ENCODE measurements at places on chromosomes 4 and X.
A peak's percentile ranks its signal among the peaks of the same experiment; 100 is the strongest.

DNA sequence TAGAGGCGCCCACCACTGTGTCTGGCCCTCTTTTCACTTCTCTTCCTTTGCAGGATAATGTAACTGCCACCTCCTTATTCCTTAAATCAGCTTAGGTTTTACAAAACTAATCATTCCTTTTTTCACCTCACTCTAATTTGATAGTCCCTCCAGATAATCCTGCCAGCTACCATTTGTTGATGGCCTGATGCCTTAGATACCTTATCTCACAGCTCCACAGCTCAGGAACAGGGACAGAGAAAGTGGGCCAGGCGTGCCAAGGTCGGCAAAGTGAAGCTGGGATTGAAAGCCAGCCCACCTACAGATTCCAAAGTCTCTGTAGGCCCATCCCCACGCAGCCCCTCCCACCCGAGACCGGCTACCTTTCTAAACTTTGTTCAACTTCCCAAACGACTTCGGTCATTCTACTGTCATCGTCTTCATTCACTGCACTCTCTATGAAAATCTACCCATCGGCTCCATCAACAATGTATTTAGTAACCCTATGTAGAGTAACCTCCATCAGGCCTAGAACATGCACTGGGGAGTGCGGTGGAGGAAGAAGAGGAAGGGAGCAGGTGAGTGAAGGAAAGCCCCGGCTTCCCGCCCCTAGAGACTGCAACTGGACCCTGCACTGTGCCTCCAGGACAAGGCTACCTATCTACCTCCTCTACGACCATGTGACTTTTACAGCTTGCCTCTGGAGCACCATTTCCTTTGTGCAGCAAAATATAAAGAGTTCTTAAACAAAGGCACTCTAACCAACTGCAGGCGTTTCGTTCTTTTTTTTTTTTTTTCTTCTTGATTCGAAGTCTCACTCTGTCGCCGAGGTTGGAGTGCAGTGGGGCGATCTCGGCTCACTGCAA lies 1.5 kb downstream of the CASP6 start:
- no peaks in the 10 kb centered on the region for H3K27me3 ChIP-seq
- peak; percentile 5 for DNase-seq
- H3K4me3 ChIP-seq = peak overlapping the region; percentile 94
- peak overlapping the region; percentile 65 for H3K27ac ChIP-seq

- DNase-seq = no peak
- H3K27me3 ChIP-seq = peaks cover 4% of the 10 kb centered on the region
- no peaks in the 10 kb centered on the region for H3K36me3 ChIP-seq
- no peak overlapping the region for H3K4me3 ChIP-seq
- H3K4me1 ChIP-seq = no peaks in the 10 kb centered on the region
- H3K27ac ChIP-seq = no peak overlapping the region
These were observed 47.0 kb upstream of the ANXA10 start for GRCh38 chr4:168045354-168045753.

- no peaks in the 10 kb centered on the region for H3K36me3 ChIP-seq
- no peak overlapping the region for H3K4me3 ChIP-seq
- no peak for DNase-seq
- peaks cover 7% of the 10 kb centered on the region for H3K27me3 ChIP-seq
- no peak overlapping the region for H3K27ac ChIP-seq
These were observed 2.1 kb upstream of the IL2 start for GRCh38 chr4:122458625-122459024.

- peaks cover 27% of the 10 kb centered on the region for H3K4me1 ChIP-seq
- DNase-seq = peak; percentile 63
- H3K27ac ChIP-seq = no peak overlapping the region
- H3K36me3 ChIP-seq = no peaks in the 10 kb centered on the region
These were observed 18.9 kb downstream of the CNGA2 start for GRCh38 chrX:151753313-151754046.

DNA sequence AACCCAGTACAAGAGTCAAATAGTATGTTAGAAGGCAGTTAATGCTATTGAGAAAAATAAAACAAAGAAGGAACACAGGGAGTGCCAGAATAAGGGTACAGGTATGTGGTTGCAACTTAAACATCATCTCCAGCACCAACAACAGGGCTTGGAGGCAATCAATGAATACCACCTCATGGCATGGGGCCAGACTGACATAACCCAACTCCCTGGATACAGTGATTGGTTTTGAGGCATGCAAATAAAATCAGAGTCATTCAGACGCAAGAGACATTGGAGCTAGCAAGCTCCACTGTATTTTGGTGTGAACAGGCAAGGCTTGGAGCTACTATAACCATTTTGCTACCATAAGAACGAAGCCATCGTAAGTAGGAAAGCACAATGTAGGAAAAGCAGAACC lies 56.7 kb downstream of the PPP3CA start:
- H3K4me1 ChIP-seq = peaks cover 42% of the 10 kb centered on the region
- H3K27ac ChIP-seq = no peak overlapping the region
- H3K4me3 ChIP-seq = no peak overlapping the region

DNA sequence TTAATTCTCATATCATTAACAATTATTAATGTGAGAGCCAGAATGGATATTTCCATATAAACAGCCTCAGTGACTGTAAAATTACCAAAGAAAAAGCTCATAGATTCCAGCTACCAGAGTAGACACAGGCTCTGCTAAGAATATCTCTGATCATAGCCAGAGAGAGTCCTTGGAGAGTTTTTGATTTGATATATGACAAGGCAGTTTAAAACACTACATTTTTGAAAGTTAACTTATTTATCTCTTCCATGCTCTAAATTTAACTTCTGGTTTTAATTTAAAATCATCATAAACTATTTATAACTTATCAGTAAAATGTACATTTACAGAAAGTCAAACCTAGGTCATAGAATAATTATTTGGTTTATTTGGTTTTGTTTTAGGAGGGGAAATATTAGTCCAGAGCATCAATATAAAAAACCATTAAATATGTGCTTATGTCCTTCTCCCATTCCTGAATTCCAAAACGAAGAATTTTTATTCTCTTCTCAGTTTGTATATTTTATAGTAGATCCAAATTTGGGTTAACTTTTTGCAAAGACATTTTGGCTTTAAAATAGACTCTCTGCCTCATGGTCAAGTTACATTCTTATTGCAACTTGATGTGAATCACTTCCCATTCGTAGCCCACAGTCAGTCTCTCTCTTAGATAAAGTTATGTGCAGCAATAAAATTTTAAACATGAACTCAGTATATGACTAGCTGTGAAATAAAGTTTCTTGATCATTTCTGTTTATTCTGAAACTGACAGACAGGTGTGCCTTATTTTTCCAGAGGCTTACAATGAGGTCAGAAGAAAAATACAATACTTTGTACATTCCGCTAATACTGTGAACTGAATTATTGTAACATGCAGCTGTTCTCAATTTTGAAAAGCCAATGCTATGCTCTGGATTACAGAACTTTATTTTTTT lies 267.1 kb downstream of the PAPSS1 start:
- peaks cover 5% of the 10 kb centered on the region for H3K36me3 ChIP-seq
- H3K27me3 ChIP-seq = no peaks in the 10 kb centered on the region
- no peak overlapping the region for H3K4me3 ChIP-seq
- no peak for DNase-seq
- H3K4me1 ChIP-seq = peaks cover 7% of the 10 kb centered on the region

DNA sequence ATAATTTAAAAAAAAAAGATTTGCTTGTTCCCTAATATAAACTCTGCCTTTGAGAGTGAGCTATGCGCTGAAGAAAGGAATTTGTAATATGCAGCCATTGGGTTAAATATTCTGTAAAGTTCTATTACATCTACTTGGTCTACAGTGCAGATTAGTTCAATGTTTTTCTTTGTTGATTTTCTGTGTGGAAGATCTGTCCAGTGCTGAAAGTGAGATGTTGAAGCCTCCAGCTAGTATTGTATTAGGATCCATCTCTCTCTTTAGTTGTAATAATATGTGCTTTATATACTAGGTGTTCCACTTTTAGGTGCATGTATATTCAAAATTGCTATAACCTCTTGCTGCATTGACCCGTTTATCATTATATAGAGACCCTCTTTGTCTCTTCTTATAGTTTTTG lies 49.8 kb downstream of the MAGEE1 start:
- DNase-seq = no peak
- H3K4me3 ChIP-seq = no peak overlapping the region
- H3K36me3 ChIP-seq = no peaks in the 10 kb centered on the region
- no peaks in the 10 kb centered on the region for H3K4me1 ChIP-seq
- H3K27ac ChIP-seq = no peak overlapping the region
- H3K27me3 ChIP-seq = peaks cover 7% of the 10 kb centered on the region

DNA sequence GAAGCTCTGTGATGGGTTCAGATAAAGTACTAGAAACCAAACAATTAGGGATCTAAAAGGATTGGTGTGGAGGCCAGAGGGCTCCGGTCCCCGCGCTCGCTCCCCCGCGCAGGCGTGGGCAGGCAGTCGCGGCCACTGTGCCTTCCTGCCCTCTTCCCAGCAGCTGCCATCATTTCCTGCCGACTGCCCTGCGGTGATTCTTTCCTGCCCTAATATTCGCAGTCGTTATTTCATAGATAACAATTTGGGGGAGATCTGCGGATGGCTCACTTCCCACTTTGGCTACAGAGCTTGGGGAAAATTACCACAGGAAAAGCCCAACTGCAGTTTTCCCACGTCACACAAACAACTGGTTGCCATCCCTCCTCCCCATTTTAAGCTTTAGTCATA lies 2.2 kb downstream of the GRIA2 start:
- no peaks in the 10 kb centered on the region for H3K36me3 ChIP-seq
- H3K4me3 ChIP-seq = peak overlapping the region; percentile 81
- no peak overlapping the region for H3K27ac ChIP-seq
- peaks cover 27% of the 10 kb centered on the region for H3K4me1 ChIP-seq
- no peak for DNase-seq
- H3K27me3 ChIP-seq = peaks cover 73% of the 10 kb centered on the region

DNA sequence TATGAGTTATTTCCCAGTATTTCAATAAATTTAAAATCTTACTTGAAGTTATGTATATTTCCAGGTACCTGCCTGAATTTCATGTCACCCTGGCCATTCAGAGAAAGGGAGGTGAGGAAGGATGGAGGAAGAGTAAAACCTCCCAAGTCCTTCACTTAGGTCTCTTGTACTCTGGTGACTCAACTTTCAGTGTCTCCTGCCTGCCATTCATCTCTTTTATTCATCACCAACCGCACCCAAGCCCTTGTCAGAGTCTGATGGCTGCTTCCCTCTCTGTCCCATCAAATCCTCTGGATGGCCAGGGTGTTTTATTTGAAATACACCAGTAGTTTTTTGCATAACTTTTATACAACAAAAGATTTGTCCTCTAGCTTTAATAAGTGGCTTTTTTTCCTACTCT lies 17.8 kb downstream of the TMPRSS11E start:
- no peaks in the 10 kb centered on the region for H3K36me3 ChIP-seq
- peak overlapping the region; percentile 8 for H3K27ac ChIP-seq
- no peak overlapping the region for H3K4me3 ChIP-seq
- H3K4me1 ChIP-seq = peaks cover 9% of the 10 kb centered on the region
- no peaks in the 10 kb centered on the region for H3K27me3 ChIP-seq
- no peak for DNase-seq

DNA sequence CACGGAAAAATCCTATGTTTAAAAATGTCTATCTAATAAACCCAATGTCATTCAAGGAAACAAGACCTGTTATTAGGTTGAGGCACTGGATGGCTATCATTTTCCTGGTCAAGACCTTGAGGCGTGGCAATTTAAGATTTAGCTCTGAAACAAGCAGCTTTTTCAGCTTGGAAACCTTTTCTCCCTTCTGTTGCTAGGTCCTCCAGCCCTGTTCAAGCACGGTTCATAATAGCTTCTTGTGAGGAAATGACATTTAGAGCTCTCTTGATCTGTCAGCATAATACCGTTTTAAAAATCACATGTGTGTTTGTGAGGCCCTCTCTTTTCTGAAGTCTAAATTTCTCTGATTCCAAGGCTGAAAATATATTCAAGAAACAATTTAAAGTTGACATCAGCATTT lies 133.6 kb upstream of the GRPR start:
- no peak for DNase-seq
- H3K27ac ChIP-seq = no peak overlapping the region
- H3K27me3 ChIP-seq = no peaks in the 10 kb centered on the region
- no peaks in the 10 kb centered on the region for H3K36me3 ChIP-seq
- no peak overlapping the region for H3K4me3 ChIP-seq
- peaks cover 12% of the 10 kb centered on the region for H3K4me1 ChIP-seq

DNA sequence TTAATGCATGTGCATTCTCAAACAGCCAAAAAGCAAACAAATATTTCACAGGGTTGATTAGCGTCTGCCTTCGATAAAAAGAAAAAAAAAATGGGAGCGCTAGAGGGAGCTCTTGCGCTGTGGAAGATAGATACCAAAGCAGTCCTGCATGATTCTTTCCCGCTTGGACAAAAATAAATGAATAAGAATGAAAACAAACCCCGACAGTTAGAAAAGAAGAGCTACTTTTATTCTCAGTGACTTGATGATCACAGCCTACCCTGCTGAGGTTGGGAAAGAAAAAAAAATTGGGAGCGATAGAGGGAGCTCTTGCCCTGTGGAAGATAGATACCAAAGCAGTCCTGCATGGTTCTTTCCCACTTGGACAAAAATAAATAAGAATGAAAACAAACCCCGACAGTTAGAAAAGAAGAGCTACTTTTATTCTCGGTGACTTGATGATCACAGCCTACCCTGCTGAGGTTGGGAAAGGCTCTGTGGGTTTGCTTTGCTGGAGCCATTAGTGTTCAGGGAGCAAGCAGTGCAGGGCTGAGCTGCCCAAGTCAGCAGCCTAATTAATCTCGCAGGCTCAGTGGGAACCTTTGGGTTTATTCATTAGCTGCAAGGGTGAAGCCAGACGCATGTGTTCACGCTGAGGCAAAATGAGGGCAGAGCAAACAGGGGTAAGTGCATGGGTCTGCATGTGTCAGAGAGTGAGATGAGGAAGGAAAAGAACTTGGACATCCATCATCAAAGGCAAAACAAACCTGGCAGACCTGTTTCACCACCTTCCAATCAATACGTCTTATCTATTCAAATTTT lies 249.3 kb upstream of the PRKX start:
- no peaks in the 10 kb centered on the region for H3K27me3 ChIP-seq
- H3K4me1 ChIP-seq = peaks cover 14% of the 10 kb centered on the region
- peak; percentile 31 for DNase-seq
- H3K4me3 ChIP-seq = peak overlapping the region; percentile 79

DNA sequence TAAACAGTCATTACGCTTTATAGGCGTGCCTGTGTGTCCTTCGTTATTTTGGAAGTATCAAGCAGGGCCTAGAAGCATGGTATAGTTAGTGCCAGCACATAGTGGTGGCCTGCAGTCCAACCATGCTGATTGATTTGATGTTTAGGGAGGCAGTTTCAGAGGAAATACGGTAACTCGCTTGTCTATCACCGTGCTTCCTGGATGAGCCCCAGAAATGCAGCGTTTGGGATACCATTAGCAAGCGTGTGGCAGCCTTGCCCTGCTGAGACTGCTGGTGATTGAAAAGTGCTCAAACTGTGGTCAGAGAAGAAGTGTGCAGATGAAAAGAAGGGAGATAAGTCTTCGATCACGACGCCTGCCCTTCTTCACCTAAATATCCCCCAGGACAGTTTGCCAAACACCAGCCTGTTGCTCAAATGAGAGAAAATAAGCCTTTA lies 158.4 kb downstream of the CHIC2 start:
- peaks cover 12% of the 10 kb centered on the region for H3K27me3 ChIP-seq
- peak overlapping the region; percentile 84 for H3K27ac ChIP-seq
- H3K4me1 ChIP-seq = peaks cover 61% of the 10 kb centered on the region
- peak overlapping the region; percentile 78 for H3K4me3 ChIP-seq
